Activated naive CD8-positive, alpha-beta T cell treated with anti-CD3 and anti-CD28 coated beads for 36 hours (primary cell): ENCODE measurements at places on chromosomes 5 and 9. TPM values are rescaled to one million over a fixed set of nuclear protein-coding genes. Genes with fewer than 3 reads are reported as not detected.

The GRM6 gene
- total RNA-seq: not detected

The NR6A1 gene
- 1.2 TPM for total RNA-seq

The TMEM252 gene
- not detected for total RNA-seq

The BARX1 gene
- total RNA-seq: 3.8 TPM

The CCL27 gene
- 0.82 TPM for total RNA-seq

The LCN10 gene
- 6.1 TPM for total RNA-seq

DNA sequence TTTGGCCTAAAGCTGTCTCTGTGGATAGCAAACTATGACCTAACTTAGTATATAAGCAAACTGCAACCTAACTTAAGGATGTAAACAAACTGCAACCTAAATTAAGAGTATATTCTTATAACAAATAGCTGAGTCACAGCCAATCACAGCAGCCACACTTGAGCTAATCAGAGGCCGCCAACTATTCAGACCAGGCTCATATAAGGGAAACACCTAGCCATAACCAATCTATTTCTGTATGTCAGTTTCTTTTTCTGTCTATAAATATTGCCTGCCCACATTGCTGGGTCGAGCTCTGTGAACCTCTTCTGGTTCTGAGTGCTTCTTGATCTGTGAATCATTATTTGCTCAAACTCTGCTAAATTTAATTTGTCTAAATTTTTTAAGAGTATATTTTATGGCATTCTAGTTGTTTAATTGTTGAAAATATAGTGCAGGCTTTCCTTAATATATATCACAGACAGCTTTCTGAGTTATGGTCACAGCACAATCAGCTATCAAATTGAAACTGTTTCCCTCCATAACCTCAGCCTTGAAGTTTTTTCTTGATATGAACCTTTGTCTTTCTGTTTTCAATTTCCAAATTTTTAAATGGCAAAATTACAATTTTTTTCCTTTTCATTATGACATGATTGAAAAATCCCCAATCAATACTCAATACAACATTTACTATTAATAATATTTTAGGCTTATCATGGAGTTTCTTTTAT lies 327.1 kb upstream of the NUDT12 start:
- no peak for DNase-seq
- no peaks in the 10 kb centered on the region for H3K36me3 ChIP-seq
- H3K4me1 ChIP-seq: no peaks in the 10 kb centered on the region
- no peak overlapping the region for H3K4me3 ChIP-seq

- H3K4me1 ChIP-seq: peaks cover 7% of the 10 kb centered on the region
- H3K27me3 ChIP-seq: no peaks in the 10 kb centered on the region
- H3K4me3 ChIP-seq: no peak overlapping the region
- no peaks in the 10 kb centered on the region for H3K36me3 ChIP-seq
- no peak overlapping the region for H3K27ac ChIP-seq
These were observed 3.5 kb downstream of the CRB2 start for GRCh38 chr9:123359546-123359945.

DNA sequence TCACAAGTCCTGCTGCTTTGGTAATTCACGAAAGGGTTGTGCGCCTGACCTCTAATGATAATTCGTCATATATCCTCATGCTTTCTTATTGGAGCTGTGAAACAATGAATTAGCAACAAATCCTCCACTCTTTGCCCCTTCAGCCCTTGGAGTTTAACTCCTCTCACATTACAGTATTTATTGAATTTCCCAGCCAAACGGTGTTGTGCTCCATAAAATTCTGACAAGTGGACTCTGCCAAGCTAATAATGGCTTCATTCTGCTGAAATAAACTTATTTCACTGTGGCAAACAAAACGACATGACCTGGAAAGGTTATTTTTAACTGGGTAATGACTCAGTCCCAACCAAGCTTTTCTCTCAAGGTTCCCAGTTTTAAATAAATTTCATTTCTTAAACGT lies 984.4 kb upstream of the DMAC1 start:
- H3K27ac ChIP-seq: no peak overlapping the region
- no peak for DNase-seq
- no peaks in the 10 kb centered on the region for H3K27me3 ChIP-seq

- H3K4me1 ChIP-seq: peaks cover 25% of the 10 kb centered on the region
- peaks cover 13% of the 10 kb centered on the region for H3K36me3 ChIP-seq
- no peak overlapping the region for H3K4me3 ChIP-seq
- no peak overlapping the region for H3K27ac ChIP-seq
These were observed 48.9 kb downstream of the JMY start for GRCh38 chr5:79284846-79285245.

- no peak for DNase-seq
- H3K4me3 ChIP-seq: no peak overlapping the region
- no peaks in the 10 kb centered on the region for H3K36me3 ChIP-seq
- H3K4me1 ChIP-seq: no peaks in the 10 kb centered on the region
These were observed 73.6 kb downstream of the CYLC2 start for GRCh38 chr9:103068753-103069152.

DNA sequence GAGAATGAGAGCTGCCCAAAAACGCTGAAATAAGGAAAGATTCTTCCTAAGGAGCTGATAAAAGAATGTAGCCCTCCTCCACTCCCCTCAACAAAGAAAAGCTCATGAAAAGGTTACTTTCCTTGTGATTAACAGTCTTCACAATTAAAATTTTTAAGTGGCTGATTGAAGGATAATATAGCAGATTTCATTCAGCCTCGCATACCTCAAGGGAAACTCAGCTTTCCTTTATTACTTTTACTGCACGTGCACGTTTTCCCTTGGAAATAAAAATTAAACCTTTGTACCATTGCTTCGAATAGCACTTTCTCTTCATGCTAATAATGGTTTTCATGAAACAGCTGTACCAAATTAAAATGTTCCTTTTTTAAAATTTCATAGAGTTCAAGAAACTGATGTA lies 234.0 kb upstream of the GRAMD2B start:
- H3K36me3 ChIP-seq: no peaks in the 10 kb centered on the region
- H3K27ac ChIP-seq: no peak overlapping the region
- no peaks in the 10 kb centered on the region for H3K4me1 ChIP-seq
- H3K27me3 ChIP-seq: no peaks in the 10 kb centered on the region

GRCh38 chr5:31972558-31972957 lies 201.6 kb downstream of the GOLPH3 start:
- H3K4me1 ChIP-seq: peaks cover 14% of the 10 kb centered on the region
- H3K4me3 ChIP-seq: no peak overlapping the region
- H3K36me3 ChIP-seq: no peaks in the 10 kb centered on the region
- DNase-seq: no peak
- H3K27me3 ChIP-seq: no peaks in the 10 kb centered on the region
- no peak overlapping the region for H3K27ac ChIP-seq

- no peaks in the 10 kb centered on the region for H3K27me3 ChIP-seq
- no peak overlapping the region for H3K27ac ChIP-seq
- H3K4me3 ChIP-seq: no peak overlapping the region
- no peaks in the 10 kb centered on the region for H3K36me3 ChIP-seq
- DNase-seq: no peak
These were observed 259.1 kb downstream of the TMEM167A start for GRCh38 chr5:82817897-82818676.

GRCh38 chr5:90853750-90854149 lies 295.2 kb downstream of the ADGRV1 start:
- H3K27me3 ChIP-seq: peaks cover 3% of the 10 kb centered on the region
- H3K36me3 ChIP-seq: no peaks in the 10 kb centered on the region
- H3K27ac ChIP-seq: no peak overlapping the region
- no peak for DNase-seq
- no peak overlapping the region for H3K4me3 ChIP-seq

- DNase-seq: no peak
- H3K36me3 ChIP-seq: no peaks in the 10 kb centered on the region
- no peak overlapping the region for H3K4me3 ChIP-seq
- peaks cover 6% of the 10 kb centered on the region for H3K4me1 ChIP-seq
These were observed 72.7 kb upstream of the WWC1 start for GRCh38 chr5:168218746-168219145.

GRCh38 chr5:141657404-141657803 lies 6.2 kb upstream of the FCHSD1 start:
- H3K27ac ChIP-seq: no peak overlapping the region
- H3K4me1 ChIP-seq: no peaks in the 10 kb centered on the region
- H3K4me3 ChIP-seq: no peak overlapping the region
- DNase-seq: no peak
- peaks cover 3% of the 10 kb centered on the region for H3K36me3 ChIP-seq
- H3K27me3 ChIP-seq: no peaks in the 10 kb centered on the region

DNA sequence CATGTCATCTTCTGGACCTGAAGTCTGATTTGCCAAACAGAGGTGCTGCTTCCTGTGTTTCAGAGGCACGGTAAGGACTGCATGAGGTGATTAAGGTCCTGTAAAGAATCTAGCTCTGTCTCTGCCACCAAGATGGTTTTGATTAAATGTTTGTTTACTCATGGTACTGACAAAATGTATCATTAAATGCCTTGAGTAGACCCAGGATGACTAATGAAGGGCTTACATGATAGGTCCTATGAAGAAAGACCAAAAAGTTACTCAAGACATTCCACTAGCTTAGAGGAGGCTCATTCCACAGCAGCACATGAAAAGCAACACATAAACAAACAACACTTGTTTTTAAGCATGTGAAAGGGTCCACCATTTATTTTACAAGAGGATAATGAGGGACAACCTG lies 100.9 kb downstream of the BOD1 start:
- no peaks in the 10 kb centered on the region for H3K36me3 ChIP-seq
- DNase-seq: no peak
- H3K27me3 ChIP-seq: peaks cover 24% of the 10 kb centered on the region
- H3K4me1 ChIP-seq: no peaks in the 10 kb centered on the region
- no peak overlapping the region for H3K4me3 ChIP-seq

- peaks cover 4% of the 10 kb centered on the region for H3K4me1 ChIP-seq
- no peaks in the 10 kb centered on the region for H3K27me3 ChIP-seq
- no peak overlapping the region for H3K27ac ChIP-seq
- no peak for DNase-seq
- H3K36me3 ChIP-seq: no peaks in the 10 kb centered on the region
These were observed 136.3 kb downstream of the TENT4A start for GRCh38 chr5:6849316-6850105.

- peaks cover 30% of the 10 kb centered on the region for H3K4me1 ChIP-seq
- peaks cover under 1% of the 10 kb centered on the region for H3K27me3 ChIP-seq
- H3K36me3 ChIP-seq: no peaks in the 10 kb centered on the region
- DNase-seq: no peak
- H3K27ac ChIP-seq: no peak overlapping the region
These were observed 123.1 kb upstream of the ANKRD55 start for GRCh38 chr5:56356121-56356835.

DNA sequence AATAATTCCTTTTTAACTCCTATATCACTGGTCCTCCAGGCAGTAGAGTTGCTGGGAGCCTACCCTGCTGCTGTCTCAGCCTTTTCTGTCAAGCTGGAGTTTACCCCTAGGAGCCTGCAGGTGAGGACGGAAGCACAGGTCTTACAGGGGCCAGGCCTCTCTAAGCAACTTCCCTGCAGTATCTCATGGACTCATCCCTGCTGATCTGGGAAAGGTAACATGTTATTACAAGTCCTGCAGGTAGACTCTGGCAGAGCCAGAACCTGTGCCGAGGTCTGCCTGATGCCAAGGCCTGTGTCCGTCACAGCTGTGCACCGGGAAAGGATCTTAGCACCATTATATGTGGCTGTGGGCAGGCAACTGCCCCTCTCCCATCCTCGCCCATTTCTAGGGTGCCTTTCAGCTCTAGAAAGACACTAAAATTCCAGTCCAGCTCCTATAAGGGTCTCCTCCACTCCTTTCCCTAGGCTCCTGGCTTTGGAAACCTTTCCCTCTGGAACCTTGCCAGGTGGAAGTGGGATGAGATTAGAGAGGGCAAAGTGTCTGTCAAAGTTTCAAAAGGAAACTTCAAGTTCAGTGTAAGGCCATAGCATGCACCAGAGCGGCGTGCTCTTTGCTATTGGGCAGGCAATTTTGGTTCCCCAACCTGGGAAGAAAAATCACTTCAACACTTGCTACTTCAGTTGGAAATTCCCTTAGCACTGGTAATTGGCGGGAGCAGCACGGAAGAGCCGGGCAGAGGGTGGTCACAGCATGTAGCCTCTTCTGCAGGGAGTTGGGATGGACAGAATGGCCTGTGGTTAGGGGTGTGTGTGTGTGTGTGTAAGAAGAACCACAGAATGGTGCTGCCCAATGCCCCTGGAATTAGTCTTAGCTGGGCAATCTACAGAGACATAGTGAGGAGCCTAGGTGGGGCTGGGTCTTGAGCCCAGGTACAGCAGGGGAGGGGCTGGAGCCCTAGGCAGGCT lies 17.5 kb downstream of the TMEM171 start:
- H3K27ac ChIP-seq: no peak overlapping the region
- H3K4me1 ChIP-seq: no peaks in the 10 kb centered on the region
- no peaks in the 10 kb centered on the region for H3K36me3 ChIP-seq
- no peak for DNase-seq

DNA sequence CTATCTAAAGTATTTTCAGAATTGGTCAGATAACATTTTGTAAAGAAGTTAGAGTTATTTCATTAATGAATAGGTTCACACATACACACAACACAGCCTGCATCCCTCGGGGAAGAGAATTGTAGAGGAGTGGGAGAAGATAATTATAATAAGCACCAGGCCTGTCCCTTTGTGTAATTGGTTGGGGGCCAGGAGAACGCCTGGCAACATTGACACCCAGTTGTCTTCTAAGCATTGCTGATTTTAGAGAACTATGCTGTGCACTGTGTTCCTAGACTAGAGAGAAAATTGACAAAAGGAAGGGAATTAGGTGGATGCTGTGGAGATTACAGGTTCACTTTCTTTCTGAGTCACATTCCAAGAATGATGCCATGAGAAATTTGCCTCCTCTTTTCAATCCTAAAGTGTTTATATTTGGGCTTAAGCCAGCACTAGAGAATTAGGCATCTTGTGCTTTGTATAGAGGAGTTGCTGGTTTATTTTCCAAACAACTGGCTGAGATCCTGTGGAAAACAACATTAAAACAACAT lies 247.6 kb downstream of the COX7C start:
- no peaks in the 10 kb centered on the region for H3K4me1 ChIP-seq
- no peak for DNase-seq
- no peak overlapping the region for H3K4me3 ChIP-seq
- H3K27ac ChIP-seq: no peak overlapping the region
- H3K36me3 ChIP-seq: no peaks in the 10 kb centered on the region

- H3K27me3 ChIP-seq: peaks cover 4% of the 10 kb centered on the region
- no peak for DNase-seq
- no peaks in the 10 kb centered on the region for H3K4me1 ChIP-seq
These were observed 587 bp downstream of the C5orf47 start for GRCh38 chr5:173989432-173990082.

DNA sequence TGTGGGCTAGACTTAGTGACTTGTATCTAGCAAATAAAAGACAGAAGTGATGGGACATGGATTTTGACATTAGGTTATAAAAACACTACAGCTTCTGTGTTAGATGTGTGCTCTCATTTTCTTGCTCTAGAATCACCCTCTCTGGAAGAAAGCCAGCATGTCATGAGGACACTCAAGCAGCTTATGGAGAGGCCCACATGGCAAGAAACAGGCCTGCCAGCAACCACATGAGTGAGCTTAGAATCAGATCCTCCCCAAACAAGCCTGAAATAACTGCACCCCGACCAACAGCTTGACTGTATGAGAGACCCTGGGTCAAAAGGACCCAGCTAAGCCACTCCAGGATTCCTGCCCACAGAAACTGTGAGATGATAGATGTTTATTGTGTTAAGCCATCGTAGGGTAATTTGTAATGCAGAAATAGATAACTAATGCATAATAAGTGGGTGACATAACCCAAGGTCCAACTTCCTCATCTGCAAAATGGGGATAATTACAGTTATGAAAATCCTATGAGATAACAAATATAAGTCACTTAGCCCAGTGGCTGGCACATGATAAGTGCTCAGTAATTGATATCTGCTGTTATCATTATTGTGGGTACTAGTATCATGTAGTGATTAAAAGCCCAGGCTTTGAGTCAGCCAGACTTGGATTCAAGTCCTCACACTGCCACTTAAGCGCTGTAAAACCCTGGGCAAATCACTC lies 86.5 kb downstream of the KLHL3 start:
- no peaks in the 10 kb centered on the region for H3K27me3 ChIP-seq
- DNase-seq: no peak
- peaks cover under 1% of the 10 kb centered on the region for H3K4me1 ChIP-seq
- H3K36me3 ChIP-seq: peaks cover 12% of the 10 kb centered on the region
- H3K27ac ChIP-seq: no peak overlapping the region
